ENCODE measurements at places on chromosomes 2 and 18. TPM values are rescaled to one million over a fixed set of nuclear protein-coding genes. Genes with fewer than 3 reads are reported as not detected.

DNA sequence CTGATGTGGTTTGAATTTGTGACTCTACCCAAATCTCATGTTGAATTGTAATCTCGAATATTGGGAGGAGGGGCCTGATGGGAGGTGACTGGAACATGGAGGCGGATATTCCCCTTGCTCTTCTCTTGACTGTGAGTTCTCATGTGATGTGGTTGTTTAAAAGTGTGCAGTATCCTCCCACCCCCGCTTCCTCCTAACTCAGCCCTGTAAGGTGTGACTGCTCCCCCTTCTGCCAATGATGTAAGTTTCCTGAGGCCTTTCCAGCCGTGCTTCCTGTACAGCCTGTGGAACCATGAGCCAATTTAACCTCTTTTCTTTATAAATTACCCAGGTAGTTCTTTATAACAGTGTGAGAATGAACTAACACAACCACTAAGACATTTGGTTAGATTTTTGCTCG is 458.4 kb downstream of the THSD7B start:
- no peak for DNase-seq
- no peaks in the 10 kb centered on the region for H3K36me3 ChIP-seq
- H3K27ac ChIP-seq: no peak overlapping the region
- H3K27me3 ChIP-seq: peaks cover 2% of the 10 kb centered on the region
- no peak overlapping the region for H3K4me3 ChIP-seq

DNA sequence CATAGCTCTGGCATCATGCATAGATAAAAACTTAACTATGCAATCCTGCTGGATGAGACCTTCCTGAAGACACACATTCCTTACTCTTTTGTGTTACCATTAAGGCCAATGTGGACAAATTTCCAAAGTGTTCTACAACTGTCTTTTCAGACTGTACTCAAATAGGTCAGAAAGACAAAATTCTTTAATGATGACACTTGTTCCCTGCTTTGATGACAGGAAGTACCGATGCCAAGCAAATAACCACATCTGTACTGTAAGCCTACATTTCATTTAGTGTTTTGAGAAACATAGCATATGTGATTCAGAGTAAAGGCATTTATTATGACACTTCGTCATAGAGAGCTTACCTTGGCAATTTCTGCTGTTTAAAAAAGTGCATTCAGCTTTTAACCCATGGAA is 55.0 kb downstream of the PMAIP1 start:
- H3K27ac ChIP-seq: no peak overlapping the region
- no peak for DNase-seq
- no peaks in the 10 kb centered on the region for H3K27me3 ChIP-seq
- H3K36me3 ChIP-seq: no peaks in the 10 kb centered on the region
- H3K4me3 ChIP-seq: no peak overlapping the region

DNA sequence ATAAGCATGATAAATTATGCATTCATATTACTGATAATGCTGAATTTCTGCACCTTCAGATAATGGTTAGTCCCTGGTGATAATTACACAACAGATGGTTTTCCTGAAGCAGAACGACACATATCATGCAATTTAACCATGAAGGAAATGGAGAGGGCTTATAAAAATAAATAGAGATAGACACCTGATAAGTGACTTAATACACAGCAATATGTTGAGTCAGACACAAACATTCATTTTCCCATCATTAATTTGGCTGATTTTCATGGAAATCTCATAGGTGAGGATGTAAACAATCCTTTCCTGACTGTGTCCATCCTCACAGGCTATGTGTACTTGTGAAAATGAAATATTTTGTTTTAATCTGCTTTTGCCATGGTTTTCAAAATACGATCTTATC is 36.9 kb upstream of the DSEL start:
- H3K27ac ChIP-seq: no peak overlapping the region
- no peak overlapping the region for H3K4me3 ChIP-seq
- H3K27me3 ChIP-seq: no peaks in the 10 kb centered on the region
- H3K4me1 ChIP-seq: peaks cover 2% of the 10 kb centered on the region

- no peaks in the 10 kb centered on the region for H3K27me3 ChIP-seq
- no peak overlapping the region for H3K4me3 ChIP-seq
- H3K27ac ChIP-seq: no peak overlapping the region
- no peaks in the 10 kb centered on the region for H3K4me1 ChIP-seq
- DNase-seq: no peak
Measured at GRCh38 chr2:189654641-189655040, 6.6 kb upstream of the ASNSD1 start.

DNA sequence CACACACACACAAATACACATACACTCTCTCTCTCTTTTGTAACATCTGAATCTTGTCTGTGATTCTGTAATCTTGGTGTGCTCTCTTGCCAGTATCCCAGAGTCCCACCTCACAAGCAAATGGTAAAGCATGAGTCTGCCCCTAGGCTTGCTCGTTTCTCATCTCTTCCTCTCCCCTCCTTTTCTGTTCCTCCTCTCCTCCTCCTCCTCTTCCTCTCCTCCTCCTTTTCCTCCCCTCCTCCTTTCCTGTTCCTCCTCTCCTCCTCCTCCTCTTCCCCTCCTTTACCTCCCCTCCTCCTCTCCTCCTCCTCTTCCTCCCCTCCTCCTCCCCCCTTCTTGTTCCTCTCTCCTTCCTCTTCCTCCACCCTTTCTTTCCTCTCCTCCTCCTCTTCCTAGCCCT is 59.0 kb downstream of the TNFRSF11A start:
- H3K27me3 ChIP-seq: no peaks in the 10 kb centered on the region
- H3K36me3 ChIP-seq: no peaks in the 10 kb centered on the region
- no peaks in the 10 kb centered on the region for H3K4me1 ChIP-seq
- DNase-seq: no peak
- no peak overlapping the region for H3K4me3 ChIP-seq

DNA sequence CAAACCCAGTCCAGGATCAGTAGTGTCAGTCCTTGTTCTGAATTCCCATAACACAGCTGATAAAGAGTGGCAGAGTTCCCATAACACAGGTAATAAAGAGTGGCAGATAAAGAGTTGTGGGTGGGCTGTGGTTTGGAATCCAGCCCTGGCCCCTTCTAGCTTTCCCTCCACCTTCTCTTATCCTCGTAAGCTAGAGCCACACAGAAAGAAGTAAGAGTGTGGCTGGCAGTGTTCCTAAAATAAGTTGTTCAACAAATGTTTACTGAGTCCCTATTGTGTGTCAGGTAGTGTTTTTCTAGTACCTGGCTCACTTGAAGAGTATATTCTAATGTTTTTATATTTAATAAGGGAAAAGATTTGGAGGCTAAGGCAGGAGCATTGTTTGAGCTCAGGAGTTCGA is 65.0 kb upstream of the BCL2L11 start:
- H3K4me1 ChIP-seq: no peaks in the 10 kb centered on the region
- peaks cover 2% of the 10 kb centered on the region for H3K36me3 ChIP-seq
- DNase-seq: no peak

GRCh38 chr2:158894078-158894477 is 74.4 kb upstream of the TANC1 start:
- DNase-seq: no peak
- no peak overlapping the region for H3K4me3 ChIP-seq
- peaks cover 17% of the 10 kb centered on the region for H3K4me1 ChIP-seq
- H3K27ac ChIP-seq: no peak overlapping the region
- no peaks in the 10 kb centered on the region for H3K36me3 ChIP-seq

GRCh38 chr18:5195656-5196055 is 1.4 kb downstream of the AKAIN1 start:
- H3K36me3 ChIP-seq: no peaks in the 10 kb centered on the region
- peaks cover 39% of the 10 kb centered on the region for H3K4me1 ChIP-seq
- peak overlapping the region; percentile 98 for H3K4me3 ChIP-seq
- DNase-seq: no peak
- peaks cover 14% of the 10 kb centered on the region for H3K27me3 ChIP-seq

DNA sequence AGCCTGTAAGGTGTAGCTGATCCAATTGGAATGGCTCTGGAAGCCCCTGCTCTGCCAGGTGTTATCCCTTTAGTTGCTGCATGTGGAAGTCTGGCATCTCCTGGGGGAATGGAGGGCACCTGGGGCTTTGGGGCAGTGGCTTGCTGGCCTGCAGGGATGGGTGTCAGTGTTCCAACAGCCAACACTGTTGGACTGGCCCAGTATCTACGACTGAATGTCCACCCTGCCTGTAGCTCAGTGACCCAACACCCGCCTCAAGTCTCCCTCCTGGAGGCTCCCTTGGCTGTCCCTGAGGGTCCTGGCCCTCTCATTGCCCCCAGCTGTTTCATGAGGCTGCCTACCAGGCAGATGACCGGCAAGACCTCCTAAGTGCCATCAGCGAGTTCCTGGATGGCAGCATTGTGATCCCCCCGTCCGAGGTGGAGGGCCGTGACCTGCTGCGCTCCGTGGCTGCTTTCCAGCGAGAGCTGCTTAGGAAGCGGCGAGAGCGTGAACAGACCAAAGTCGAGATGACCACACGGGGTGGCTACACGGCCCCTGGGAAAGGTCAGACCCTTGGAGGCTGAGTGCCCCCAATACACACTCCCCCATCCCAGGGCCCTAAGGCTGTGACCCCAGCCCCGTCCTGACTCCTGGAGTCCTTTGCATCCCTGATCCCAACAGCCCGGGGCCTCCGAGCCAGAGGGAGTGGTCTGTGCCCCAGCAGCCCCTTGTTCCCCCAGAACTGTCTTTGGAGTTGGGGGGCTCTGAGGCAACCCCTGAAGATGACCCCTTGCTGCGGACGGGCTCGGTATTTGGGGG is 7.7 kb downstream of the SLC4A3 start:
- no peak for DNase-seq
- H3K27ac ChIP-seq: no peak overlapping the region
- peaks cover 20% of the 10 kb centered on the region for H3K27me3 ChIP-seq
- no peaks in the 10 kb centered on the region for H3K4me1 ChIP-seq

DNA sequence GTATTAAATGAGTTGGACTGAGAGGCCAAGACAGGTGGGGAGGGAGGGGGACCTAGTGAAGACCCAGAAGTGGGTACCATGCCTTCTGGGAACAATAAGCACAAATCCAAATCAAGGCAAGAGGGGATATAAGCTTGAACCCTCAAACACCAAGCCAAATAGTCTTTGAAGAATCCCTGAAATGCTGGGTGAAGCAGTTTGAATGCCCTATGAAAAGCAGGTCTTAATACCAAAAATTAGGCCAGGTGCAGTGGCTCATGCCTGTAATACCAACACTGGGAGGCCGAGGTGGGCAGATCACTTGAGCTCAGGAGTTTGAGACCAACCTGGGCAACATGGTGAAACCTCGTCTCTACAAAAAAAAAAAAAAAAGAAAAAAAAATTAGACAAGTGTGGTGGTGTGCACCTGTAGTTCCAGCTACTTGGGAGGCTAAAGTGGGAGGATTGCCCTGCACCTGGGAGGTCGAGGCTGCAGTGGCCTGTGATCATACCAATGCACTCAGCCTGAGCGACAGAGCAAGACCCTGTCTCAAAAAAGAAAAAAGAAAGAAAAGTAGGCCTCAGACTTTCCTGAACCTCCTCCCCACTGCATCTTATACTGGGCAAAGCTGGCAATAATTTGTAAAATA is 3.5 kb downstream of the PCBP1 start:
- H3K36me3 ChIP-seq: peaks cover 13% of the 10 kb centered on the region
- DNase-seq: no peak
- H3K27ac ChIP-seq: peak overlapping the region; percentile 16
- peaks cover 30% of the 10 kb centered on the region for H3K27me3 ChIP-seq
- peak overlapping the region; percentile 22 for H3K4me3 ChIP-seq
- H3K4me1 ChIP-seq: peaks cover 6% of the 10 kb centered on the region

DNA sequence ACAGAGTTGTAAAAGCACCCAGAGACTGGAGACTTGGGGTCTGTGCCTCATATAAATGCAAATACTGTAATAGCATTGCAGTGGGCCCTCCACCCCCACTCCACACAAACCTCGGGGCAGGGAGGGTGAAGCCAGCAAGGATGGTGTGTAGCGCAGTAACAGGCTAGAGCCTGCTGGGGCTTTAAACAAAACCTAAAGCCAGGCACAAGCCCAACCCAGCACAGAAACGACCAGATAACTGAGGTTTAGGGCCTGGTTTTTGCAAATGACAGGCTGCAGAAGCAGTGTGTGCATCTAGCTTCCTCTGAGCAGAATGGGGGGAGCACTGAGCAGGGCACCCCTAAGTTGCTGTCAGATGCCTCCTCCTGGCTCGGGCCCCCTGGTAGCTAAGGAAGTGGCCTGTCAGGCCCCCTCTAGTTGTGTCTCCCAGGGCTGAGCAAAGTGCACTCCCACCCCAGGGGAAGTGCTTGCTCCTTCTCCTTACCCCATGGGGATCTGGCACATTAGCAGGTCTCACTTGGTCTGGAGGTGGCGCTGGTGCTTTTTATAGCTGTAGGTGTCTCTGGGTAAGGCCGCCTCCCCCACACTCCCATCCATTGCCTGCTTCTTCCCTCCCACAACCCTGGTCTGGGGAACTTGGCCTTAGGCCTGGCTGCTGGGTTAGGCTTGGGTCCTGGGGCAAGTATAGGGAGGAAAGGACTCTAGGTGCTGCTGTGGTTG is 135.1 kb downstream of the CELF4 start:
- H3K36me3 ChIP-seq: no peaks in the 10 kb centered on the region
- H3K27ac ChIP-seq: no peak overlapping the region
- no peak for DNase-seq
- H3K4me1 ChIP-seq: peaks cover 10% of the 10 kb centered on the region
- no peak overlapping the region for H3K4me3 ChIP-seq

MC2R gene
- not detected for total RNA-seq

CLEC4F gene
- total RNA-seq: 0.66 TPM

XDH gene
- 1.3 TPM for total RNA-seq

All from glutamatergic neuron (in vitro differentiated cells).